Calu3 (cell line): ENCODE measurements at places on chromosomes 5 and 9. TPM values are rescaled to one million over a fixed set of nuclear protein-coding genes. Genes with fewer than 3 reads are reported as not detected.

GRCh38 chr9:100477241-100477640, 4.3 kb downstream of the TMEFF1 start:
- H3K4me3 ChIP-seq = no peak overlapping the region
- no peak for DNase-seq
- no peaks in the 10 kb centered on the region for H3K27me3 ChIP-seq
- H3K27ac ChIP-seq = no peak overlapping the region
- peaks cover 11% of the 10 kb centered on the region for H3K36me3 ChIP-seq

GRCh38 chr5:173763410-173763809, 124.7 kb upstream of the CPEB4 start:
- DNase-seq = no peak
- no peak overlapping the region for H3K4me3 ChIP-seq
- peaks cover 51% of the 10 kb centered on the region for H3K4me1 ChIP-seq
- H3K27ac ChIP-seq = peak overlapping the region; percentile 96

- DNase-seq = no peak
- H3K4me3 ChIP-seq = no peak overlapping the region
- H3K27ac ChIP-seq = no peak overlapping the region
- H3K4me1 ChIP-seq = no peaks in the 10 kb centered on the region
These were observed 33.4 kb downstream of the SARDH start for GRCh38 chr9:133704711-133705181.

- no peak overlapping the region for H3K27ac ChIP-seq
These were observed 2.0 kb downstream of the ST8SIA4 start for GRCh38 chr5:100900796-100901781.

The AHRR gene
- 1.3 TPM in 2 replicates for total RNA-seq

The RPP25L gene
- 17.6 and 19.9 TPM in 2 replicates for total RNA-seq

The SMARCA2 gene
- 39.3 and 47.4 TPM in 2 replicates for total RNA-seq

The STK32A gene
- 29.5 and 32.5 TPM in 2 replicates for total RNA-seq
